ENCODE measurements at places on chromosomes 11 and 22.

- no peak for DNase-seq
These were observed 22.2 kb upstream of the IL18BP start for GRCh38 chr11:71976551-71976950.

- peak; percentile 30 for DNase-seq
These were observed 761 bp downstream of the ZDHHC13 start for GRCh38 chr11:19117760-19118097.

DNA sequence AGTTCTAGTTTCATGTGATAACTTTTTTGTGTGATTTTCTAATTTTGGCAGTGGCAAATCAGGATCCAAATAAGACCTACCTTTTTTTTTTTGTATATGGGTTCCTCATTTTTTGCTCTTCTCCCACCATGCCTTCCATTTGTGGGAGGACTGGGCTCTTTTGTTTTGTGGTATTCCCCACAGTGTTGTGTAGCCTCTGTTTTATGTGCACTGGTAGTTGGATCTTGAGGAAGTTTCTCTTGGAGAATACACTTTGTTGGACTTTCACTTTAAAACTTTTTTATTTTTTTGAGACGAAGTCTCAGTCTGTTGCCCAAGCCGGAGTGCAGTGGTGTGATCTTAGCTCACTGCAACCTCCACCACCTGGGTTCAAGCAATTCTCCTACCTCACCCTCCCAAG is 39.7 kb downstream of the PPP6R3 start:
- peak; percentile 32 for DNase-seq

DNA sequence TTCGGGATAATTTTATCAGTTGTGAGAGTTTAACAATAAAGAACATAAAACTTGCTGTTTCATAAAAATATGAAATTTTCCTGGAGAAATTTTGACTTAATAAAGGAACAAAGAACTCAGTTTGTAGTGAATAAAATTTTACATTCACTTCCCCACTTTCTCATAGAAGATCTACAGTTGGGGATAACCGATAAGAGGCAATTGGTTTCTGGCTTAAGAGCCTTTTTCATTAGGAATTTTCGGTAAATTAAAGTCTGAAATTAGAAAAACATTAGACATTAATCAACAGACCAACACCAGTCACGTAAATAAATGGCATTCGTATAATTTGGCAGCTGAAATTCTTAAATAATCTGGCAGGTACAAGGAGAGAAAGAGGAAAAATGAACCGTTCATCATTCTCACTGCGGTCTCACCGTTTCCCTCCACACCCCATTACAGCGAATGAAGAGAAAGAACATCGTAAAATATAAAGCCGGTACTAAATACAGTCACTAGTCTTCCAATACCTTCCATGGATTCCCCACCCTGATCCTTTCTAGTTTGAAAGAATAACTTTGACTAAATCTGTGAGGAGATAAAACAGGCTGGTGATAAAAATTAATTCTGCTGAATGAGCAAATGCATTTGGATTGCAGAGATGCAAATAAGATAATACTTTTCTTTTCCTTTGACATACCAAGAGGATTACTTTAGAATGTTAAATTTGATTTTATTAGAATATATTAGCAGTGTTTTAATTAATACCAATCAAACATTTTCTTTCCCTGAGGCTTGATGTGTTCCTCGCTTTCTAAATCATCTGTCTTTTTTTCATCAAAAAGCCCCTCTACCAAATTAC is 19.5 kb downstream of the BLID start:
- DNase-seq: no peak

GRCh38 chr22:45799291-45799690 is 127.7 kb downstream of the ATXN10 start:
- no peak for DNase-seq

DNA sequence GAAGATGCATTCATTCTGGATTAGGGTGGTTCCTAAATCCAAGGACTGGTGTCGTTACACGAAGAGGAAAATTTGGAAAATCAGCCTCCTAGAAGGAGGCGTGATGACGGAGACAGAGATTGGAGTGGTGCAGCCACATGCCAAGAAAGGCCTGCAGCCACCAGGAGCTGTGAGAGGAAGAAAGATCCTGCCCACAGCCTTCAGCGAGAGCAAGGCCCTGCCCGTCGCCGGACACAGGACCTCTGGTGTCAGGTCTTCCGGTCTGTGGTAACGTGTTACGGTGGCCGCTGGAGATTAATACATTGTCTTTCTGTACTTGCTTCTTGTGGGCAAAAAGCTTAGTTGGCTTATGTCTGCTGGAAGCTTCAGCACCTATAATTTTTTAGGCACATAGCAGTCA is 1045.8 kb downstream of the BRD1 start:
- DNase-seq: no peak

GRCh38 chr11:64834723-64835615 is 9.5 kb downstream of the CDC42BPG start:
- DNase-seq: no peak

DNA sequence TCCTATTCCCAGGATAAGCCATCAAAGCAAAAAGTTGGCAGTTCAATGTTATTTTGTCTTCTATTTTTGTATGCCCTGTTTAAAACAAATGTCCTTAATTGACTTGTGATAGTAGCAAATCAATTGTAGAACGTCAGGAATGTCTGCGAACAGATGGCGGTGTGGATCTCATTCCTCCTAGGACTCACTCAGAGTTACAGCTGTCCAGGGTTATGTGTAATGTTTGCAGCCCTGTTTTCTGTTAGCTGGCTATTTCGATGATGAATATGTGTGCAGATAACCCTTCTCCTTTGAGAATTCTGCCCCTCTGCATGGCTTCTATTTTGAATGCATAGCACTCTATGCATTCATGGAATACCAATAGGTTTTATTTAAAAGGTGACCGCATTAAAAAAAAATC is 1248.0 kb upstream of the CNTN5 start:
- DNase-seq: no peak

GRCh38 chr11:128379587-128380580 is 207.5 kb downstream of the ETS1 start:
- DNase-seq: no peak

- DNase-seq: no peak
These were observed 664 bp upstream of the ZC3H7B start for GRCh38 chr22:41300661-41301060.

DNA sequence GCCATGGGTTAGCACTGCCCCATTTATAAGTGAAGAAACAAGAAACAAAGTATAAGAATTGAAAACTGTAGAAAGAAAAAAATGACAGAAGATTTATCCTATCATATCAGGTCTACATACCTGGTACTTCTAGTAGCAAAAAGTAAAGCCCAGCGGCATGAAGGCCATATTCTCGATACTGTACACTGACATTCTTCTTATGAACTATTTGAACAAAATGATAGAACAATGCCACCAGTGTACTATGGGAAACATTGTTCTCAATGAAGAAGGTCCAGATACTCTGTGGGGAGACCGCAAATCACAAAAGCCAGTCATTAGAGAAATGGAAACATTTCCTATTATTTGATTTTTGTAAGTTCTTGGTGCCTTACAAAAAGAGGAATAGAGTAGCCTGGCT is 7.0 kb downstream of the NCAPD3 start:
- no peak for DNase-seq

DNA sequence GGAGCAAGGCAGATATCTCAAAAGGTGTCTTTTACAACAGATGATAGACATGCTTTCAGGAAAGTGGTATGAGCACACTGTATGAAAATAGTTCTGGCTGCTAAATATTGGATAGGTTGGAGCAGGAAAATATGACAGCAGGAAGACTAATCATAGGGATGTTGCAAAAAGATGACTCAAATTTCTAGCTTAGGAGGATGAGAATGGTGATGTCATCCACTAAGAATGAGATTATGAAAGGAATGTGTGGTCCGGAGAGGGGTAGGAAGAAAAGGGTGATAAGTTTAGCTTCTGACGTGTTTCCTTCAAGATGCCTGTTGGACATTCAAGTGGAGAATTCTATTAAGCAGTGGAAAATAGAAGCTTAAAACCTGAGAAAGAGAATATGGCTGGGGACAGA is 46.4 kb downstream of the RCN1 start:
- DNase-seq: no peak

DNA sequence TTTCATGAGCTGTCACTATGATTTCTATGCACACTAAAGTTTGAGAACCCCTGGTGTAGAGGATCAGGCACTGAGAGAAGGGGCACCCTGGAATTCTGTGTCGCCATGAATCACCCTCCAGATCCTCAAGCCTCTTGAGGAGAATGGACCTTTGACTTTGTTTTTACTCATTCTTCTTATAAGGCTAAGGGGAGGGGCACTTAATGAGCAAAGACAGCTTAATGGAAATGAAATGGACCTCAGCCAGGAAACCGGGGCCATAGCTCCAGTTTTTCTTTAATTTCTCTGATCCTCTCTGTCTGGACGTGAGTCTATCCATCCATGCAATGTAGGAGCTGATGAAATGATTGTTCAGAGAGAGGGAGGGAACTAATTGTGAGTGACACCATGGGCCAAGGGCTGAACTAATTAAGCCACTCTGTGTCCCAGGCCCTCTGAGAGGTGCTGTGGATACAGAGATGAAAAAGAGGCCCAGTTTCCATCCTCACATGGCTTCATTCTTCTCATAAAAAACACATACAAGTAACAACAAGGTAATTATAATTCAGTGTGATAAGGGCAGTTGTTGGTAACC is 32.8 kb downstream of the OR2AT4 start:
- no peak for DNase-seq

DNA sequence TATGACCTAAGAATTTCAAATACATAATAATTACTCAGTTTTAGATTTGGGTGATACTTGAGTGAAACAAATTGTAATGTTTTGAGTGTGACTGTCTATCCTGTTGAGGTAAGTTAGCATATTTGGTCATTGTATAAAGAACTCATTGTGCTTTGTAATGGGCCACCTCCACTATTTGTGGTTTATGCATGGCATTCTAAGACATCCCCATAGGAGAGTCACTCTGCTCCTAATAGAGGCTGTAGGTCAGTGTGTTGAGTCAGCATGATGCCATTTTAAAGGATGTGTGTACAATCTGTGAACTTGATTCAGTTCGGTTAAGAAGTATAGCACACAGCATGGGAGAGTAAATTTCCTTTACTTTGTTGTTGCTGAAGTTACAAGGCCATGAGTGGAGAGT is 1112.4 kb downstream of the JRKL start:
- no peak for DNase-seq

GRCh38 chr11:34585735-34586487 is 35.0 kb upstream of the EHF start:
- DNase-seq: peak; percentile 80

DNA sequence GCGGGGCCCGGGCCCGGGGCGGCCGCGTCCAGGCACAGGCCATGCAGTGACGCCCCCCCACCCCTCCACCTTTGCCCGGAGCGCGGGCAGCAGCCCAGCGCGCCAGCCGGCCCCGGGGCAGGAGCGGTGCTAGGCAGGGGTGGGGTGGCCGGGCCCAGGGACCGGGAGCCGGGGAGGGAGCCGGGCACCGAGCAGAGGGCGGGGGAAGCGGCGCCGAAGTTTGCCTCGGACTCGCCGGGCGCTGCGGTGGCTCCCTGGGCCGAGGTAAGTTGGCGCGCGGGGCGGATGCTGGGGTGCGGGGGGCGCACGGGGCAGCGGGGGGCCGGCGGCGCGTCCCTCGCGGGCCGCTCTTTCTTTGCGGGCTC is 332 bp downstream of the TEAD1 start:
- no peak for DNase-seq

DNA sequence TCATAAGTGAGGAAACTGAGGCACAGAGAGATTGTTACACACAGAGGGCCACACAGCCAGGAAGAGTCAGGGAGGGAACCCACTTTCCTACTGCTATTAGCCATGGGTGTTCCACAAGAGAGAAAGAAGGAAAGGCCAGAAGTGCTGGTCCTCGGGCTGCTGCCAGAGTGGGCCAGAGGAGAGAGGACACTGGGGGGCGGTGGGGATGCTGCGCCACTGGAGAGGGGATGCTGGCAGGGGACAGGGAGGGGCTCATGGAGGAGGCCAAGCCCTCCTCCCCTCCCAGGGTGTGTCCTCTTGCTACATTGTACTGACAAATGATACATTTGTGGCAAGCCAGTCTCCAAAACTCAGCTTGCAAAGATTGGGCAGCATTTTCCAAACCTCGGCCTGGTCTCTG is 9.9 kb downstream of the IL10RA start:
- DNase-seq: no peak

- no peak for DNase-seq
These were observed 29.7 kb downstream of the FADS3 start for GRCh38 chr11:61861634-61862033.

- no peak for DNase-seq
These were observed 32.0 kb downstream of the BCR start for GRCh38 chr22:23212061-23213021.

DNA sequence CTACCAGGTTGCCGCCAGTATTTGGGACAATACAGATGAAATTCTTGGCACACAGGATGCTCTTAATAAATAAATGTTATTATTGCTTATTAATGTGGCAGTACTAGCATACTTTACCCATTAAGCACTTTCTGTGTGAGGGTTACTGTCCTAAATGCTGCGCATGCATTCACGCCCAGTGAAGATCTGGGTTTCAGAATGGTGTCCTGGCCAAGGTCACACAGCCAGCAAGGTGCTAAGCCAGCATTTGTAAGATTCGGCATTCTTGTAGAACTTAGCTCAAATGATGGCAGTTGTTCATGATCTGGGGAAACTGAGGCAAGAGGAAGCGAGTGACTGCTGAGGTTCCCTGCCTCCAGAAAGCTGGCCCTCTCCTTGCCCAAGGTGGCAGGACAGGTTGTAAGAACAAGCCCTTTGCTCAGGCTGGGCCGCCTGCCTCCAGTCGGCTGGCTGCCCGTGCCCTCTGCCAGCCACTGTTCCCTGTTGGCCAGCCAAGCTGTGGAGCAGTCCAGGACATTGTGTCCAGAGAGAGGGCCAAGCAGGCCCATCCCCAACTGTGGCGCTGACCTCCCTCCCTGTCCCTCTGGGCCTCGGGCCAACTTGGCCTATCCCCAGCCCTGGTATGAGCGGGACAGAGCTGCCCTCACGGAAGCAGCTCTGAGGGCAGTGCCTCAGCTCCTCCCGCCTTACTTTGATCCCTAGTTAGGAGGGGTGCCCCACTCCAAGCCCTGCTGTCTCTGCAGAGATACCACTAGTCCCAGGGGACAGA is 28.8 kb downstream of the TOB2 start:
- no peak for DNase-seq

DNA sequence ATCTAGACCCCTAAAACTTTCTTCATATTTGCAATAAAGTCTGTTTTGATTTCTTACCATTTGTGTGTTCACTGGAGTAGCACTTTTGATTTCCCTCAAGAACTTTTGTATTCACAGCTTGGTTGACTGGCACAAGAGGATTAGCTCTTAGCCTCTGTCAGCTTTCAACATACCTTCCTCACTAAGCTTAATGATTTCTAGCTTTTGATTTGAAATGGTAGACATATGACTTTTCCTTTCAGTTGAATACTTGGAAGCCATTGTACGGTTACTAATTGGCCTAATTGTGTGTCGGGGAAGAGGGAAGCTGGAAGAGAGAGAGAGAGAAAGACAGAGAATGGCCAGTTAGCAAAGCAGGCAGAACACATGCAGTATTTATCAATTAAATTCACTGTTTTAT is 180.5 kb downstream of the ARHGAP42 start:
- no peak for DNase-seq

DNA sequence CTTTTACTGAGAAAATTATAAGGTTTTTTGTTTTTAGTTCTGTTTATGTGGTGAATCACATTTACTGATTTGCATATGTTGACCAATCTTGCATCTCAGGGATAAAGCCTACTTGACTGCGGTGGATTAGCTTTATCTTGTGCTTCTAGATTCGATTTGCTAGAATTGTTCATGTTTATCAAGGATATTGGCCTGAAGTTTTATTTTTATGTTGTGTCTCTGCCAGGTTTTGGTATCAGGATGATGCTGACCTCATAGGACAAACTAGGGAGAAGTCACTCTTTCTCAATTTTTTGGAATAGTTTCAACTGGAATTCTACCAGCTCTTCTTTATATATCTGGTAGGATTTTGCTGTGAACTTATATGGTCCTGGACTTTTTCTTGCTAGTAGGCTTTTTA is 504.8 kb downstream of the ETS1 start:
- DNase-seq: no peak

Measured in KBM-7 (cell line).